ENCODE measurements at places on chromosomes 12 and 14.
A peak's percentile ranks its signal among the peaks of the same experiment; 100 is the strongest.

DNA sequence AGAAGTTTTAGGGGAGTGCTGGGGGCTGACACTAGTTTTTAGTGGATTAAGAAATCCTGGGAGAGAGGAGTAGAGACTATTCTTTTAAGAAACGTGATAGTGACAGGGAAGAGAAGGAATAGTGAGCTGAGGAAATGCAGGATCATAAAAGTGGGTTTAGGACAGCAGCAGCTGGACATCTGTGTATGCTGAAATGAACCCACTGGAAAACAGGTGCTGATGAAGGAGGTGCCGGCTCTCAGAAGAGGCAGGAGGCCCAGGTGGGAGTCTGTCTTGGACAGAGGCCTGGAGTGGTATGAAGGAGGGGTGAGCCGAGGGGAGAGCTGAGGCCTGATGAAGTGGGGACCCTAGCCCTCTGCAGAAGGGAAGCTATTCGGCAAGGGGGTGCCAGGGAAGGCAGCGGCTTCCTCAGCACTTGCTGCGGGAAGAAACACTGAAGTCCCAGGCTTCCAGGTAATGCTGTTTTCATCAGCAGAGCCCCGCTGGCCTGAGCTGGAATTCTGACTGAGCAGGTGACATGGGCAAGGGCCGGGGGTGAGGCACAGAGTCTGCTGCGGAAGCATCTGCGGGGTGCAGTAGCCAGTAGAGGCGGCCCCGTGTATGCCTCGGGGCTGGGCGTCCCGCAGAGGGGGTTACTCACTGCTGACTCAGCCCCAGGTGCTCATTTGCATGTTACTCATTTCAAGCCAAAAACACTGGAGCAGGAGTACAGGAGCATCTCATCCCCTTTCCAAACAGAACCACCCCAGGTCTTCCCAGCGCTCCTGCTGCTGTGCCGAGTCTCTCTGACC is 89.7 kb downstream of the TMCC3 start:
- DNase-seq, result no peak

- peak; percentile 38 for DNase-seq
Measured at GRCh38 chr14:96098309-96098998, 59.3 kb downstream of the C14orf132 start.

- no peak for DNase-seq
Measured at GRCh38 chr14:91367173-91368171, 50.1 kb downstream of the CCDC88C start.

DNA sequence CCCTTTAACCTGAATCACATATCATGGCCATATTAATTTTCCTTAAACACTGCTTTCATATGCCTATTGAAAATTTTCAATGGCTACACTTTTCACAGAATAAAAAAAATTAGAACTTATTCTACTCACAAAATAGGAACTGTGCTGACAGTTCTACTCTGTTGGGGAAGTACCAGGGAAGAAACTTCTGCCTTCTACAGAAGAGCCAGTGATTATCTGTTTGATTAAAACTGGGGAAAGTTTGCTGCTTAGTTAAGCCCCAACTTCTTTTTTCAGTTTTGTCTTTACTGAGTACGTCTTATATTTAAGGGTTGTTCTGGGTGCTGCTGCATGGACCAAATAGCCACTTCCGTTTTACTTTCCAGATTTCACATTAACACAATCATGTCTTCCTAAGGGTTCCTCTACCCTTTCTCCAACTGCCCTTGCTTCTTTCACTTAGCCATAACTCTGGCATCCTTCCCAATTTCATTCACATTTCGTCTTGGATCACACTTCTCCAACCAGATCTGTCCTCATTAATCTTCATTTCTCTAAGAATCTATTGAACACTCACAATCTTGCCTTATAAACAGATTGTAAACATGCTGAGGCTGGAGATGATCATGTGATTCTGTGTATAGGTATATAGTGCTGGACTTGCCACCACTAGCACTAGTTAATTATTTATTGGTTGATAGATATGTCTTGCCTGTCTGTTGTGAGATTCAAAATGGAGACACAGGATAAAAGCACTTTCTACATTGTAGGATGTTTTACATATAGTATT is 1.9 kb upstream of the SEL1L start:
- DNase-seq, result no peak

GRCh38 chr12:123384318-123384993 is 524 bp downstream of the KMT5A start:
- no peak for DNase-seq

DNA sequence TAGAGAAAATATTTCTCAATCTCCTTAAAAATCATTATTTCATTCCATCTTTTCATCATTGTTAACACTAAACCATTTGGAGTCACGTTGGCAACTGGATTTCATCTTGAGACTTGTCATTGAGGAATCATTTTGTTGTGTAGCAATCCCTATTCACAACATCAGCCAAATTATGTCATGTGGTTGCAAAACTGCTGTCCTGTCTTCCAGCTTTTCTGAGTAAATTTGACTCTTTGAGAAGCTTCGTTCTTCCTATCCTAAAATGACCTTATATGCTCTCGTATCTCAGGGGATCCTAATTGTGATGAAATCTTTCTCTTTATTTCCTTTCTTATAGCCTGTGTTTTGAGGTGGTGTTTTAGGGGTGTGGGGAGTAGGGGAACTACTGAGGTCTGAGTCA is 30.6 kb upstream of the KICS2 start:
- peak; percentile 73 for DNase-seq

GRCh38 chr14:101598159-101598558 is 36.9 kb downstream of the DIO3 start:
- DNase-seq, result no peak

DNA sequence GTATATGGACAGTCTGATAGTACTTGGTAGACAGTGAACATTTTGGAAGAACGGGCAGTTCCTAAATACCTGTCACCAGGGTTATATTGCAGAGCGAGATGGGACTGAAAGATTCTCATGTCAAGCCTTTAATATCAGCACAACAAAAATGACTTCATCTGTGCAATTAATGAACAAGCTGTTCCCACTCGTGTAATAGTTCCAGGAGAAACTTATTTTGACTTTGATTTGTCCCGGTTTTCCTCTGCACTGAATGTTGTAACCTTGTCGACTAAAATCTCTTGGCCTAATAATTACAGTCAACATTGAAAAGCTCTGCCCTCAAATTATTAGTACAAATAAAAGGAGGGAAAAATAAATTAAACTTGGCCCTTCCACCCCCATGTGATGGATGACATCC is 79.5 kb downstream of the WASHC3 start:
- DNase-seq, result no peak

GRCh38 chr14:48125654-48126053 is 450.2 kb upstream of the MDGA2 start:
- DNase-seq, result no peak

DNA sequence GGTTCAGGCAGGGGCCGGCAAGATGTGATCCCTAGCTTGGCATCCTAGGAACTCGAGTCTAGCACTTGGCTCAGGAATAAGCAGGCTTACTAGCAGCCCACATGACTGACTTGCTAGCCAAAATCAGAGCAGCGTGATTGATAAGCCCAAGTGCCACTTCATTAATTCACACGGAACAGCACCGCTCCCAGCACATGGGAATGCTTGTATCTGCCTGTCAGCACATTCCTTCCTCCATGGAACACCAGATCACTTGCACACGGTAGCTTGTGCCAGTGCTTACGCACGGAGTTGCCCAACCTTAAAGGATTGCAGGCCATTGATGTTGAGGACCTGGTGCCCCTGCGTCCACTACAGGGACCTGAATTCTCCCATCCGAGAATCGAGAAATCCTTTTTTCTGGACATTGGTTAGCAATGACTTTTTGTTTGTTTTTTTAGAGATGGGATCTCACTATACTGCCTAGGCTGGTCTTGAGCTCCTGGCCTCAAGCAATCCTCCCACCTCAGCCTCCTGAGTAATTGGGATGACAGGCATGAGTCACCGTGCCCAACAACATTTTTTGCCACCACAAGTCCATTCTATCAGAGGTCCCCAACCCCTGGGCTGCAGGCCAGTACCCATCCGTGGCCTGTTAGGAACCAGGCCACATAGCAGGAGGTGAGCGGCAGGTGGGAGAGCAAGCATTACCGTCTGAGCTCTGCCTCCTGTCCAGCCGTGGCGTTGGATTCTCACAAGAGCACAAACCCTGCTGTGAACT is 30.6 kb upstream of the TSPAN9 start:
- no peak for DNase-seq

GRCh38 chr12:62347922-62348650 is 87.9 kb downstream of the USP15 start:
- DNase-seq, result peak; percentile 32

- no peak for DNase-seq
Measured at GRCh38 chr12:76422154-76422542, 73.9 kb upstream of the BBS10 start.

- DNase-seq, result no peak
Measured at GRCh38 chr12:50505675-50506530, 1.1 kb downstream of the DIP2B start.

DNA sequence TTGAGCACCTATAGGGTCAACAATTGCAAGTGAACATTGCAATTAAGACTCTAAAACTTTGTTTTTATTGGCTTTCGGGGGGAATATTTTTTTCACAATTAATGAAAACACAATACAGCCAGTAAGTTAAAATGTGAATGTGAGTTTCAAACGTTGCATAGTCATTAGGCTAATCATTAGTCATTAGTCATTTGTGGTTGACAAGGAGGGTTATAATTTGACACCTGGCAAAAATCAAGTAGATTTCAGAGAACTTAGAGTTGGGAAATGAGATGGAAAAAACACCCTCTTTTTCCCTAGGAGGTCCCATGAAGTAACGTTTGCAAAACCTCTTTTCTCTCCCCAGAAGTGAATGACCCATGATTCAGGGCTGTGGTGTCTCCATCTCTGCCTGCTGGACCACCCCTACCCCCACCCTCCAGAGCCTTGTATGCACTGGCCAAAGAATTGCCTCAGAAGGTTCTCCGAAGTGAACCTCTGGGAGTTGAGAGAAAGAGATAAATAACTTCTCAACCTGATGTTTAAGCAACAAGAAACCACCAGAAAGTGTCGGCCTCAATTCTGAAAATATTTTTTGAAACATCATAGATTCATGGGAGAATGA is 196.3 kb downstream of the PAX9 start:
- no peak for DNase-seq

GRCh38 chr14:88422919-88423650 is 37.6 kb downstream of the SPATA7 start:
- peak; percentile 62 for DNase-seq

- DNase-seq, result peak; percentile 6
Measured at GRCh38 chr12:41277100-41277945, 89.2 kb downstream of the PDZRN4 start.

DNA sequence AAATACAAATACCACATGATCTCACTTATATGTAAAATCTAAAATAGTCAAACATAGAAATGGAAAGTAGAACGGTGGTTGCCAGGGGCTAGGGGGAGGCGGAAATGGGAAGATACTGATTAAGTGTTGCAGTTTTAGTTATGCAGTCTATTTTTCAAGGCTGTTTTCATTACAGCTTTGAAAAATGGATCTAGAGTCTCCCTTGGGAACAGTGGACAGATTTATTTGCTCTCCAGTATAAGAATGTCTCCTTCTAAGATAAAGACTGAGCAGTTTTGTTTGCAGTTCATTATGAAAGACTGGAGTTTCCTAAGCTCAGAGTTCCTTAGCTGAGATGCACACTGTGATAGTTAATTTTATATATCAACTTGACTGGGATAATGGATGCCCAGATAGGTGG is 202.5 kb downstream of the KLHL28 start:
- no peak for DNase-seq

DNA sequence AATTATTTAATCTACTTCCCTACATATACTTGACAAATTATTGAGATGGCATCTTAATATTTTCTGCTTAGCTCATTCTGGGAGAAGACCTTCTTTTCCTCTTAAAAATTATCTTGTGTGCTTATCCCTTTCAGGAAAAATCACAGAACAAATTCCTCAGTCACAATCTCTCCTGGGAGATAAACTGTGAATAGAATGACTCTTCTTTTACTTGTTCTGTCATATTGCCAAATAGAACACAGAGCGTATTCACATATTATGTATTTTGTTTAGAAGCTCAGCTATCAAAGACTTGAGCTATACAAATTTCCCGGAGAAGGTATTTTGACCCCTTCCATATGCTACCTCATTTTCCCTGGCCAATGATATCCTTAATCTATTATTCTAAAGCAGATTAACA is 146.7 kb downstream of the TMEM117 start:
- no peak for DNase-seq

DNA sequence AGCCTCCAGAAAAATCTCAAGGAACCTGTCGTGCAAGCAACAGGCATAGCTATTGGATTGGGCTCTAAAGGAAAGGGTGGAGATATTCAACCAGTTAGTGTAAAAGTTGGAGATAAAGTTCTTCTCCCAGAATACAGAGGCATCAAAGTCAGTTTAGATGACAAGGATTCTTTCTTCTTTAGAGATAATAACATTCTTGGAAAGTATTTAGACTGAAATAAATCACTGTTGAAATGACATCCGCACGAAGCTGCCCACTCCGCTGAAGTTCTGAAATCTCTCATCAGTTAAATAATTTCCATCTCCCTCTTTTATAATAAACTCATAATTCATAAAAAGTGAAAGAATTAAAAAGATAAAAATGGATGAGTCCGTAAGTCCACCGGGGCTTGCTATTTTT is 1354.9 kb upstream of the TMEM132C start:
- DNase-seq, result no peak

GRCh38 chr14:54450535-54450934 is 9.4 kb upstream of the CNIH1 start:
- DNase-seq, result peak; percentile 48

DNA sequence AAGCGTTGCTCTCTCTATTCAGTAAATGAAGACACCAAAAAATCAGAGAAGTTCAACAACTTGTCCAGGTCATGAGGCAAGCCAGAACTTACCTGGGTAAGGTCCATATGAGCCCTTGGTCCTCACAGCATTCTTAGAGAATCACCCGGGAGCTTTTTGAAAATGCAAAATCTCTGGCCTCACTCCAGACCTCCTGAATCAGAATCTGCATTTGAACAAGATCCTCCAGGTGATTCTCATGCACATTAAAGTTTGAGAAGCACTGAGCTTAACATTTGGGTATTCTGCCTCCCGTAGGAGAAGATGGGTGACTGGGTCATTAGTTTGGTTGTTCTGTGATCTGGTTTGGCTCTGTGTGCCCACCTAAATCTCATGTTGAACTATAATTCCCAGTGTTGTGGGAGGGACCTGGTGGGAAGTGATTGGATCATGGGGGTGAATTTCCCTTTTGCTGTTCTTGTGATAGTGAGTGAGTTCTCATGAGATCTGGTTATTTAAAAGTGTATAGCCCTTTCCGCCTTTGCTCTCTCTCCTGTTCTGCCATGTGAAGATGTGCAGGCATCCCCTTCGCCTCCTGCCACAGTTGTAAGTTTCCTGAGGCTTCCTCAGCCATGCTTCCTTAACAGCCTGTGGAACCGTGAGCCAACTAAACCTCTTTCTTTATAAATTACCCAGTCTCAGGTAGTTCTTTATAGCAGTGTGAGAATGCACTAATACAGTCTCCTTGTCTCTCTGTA is 221.2 kb downstream of the RAD51B start:
- DNase-seq, result no peak

GRCh38 chr12:52924764-52925716 is 20.2 kb upstream of the KRT8 start:
- no peak for DNase-seq
